ENCODE measurements at places on chromosomes 1 and 21.

- peak; percentile 31 for DNase-seq
Measured at GRCh38 chr1:28507247-28507645, 1.4 kb downstream of the RCC1 start.

DNA sequence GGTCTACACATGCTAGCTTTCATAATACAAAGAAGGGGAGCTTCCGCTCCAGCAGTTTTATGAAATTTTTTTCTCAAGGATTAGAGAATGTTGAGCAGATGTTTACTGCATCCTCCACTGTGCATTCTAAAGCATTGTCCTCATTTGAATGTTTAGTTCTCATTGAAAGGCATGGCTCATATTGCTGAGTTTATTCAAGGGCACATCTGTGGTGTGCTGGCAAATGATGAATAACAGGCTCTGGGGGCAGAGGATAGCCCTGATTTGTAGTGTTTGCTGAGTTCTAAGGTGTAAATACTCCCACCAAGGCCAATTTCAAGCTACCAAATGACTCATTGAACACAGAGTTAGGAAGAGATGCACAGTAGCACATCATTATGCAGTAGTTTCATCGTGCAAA is 303.2 kb upstream of the FAM78B start:
- DNase-seq = no peak

GRCh38 chr1:94205639-94206038 is 31.7 kb downstream of the ARHGAP29 start:
- DNase-seq = no peak

DNA sequence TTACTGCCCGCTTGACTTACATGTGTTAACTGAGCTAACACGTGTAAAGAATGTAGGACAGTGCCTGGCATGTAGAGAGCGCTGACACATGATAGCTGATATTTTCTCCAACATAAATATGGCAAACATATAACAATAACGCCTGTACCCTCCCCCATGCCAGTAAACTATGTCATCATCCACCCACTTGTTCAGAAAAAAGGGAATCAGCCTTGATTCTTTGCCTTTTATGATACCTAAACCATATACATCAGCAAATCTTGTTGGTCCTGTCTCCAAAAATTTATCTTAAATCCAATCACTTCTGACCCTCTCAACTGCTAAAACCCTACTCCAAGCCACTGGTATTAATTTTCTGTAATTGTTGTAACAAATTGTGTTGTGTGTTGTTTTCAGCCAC is 1.1 kb upstream of the ZNF692 start:
- no peak for DNase-seq

DNA sequence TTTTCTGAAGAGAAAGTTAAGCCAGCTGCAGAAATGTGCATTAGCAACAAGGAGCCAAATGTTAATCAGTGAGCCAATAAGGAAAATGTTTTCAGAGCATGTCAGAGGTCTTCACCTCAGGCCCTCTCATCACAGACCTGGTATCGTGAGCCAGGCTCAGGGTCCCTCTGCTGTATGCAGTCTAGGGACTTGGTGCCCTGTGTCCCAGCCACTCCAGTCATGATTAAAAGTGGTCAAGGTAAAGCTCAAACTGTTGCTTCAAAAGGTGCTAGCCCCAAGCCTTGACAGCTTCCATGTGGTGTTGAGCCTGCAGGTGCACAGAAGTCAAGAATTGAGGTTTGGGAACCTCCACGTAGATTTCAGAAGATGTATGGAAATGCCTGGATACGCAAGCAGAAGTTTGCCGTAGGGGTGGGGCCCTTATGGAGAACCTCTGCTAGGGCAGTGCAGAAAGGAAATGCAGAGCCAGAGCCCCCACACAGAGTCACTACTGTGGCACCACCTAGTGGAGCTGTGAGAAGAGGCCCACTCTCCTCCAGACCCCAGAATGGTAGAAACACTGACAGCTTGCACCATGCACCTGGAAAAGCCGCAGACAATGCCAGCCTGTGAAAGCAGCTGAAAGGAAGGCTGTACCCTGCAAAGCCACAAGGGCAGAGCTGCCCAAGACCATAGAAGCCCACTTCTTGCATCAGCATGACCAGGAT is 1128.7 kb downstream of the AMY1C start:
- DNase-seq = no peak

DNA sequence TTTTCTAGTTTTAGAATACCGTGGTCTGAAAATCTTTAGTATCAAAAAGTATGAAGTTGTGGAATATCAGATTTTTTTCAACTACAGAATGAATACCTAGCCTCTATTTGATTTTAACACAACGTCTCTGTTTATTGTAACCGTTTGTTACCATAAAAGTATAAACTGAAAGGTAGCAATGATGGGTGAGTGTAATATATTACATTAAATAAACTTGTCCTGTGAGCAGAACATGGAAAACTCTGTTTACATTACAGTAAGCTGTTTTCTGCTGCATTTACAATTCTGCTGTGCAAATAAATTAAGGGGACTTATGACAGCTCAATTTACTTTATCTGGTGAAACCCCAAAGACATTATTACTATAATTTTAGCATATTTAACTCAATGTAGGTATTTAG is 62.5 kb downstream of the CHRM3 start:
- no peak for DNase-seq

DNA sequence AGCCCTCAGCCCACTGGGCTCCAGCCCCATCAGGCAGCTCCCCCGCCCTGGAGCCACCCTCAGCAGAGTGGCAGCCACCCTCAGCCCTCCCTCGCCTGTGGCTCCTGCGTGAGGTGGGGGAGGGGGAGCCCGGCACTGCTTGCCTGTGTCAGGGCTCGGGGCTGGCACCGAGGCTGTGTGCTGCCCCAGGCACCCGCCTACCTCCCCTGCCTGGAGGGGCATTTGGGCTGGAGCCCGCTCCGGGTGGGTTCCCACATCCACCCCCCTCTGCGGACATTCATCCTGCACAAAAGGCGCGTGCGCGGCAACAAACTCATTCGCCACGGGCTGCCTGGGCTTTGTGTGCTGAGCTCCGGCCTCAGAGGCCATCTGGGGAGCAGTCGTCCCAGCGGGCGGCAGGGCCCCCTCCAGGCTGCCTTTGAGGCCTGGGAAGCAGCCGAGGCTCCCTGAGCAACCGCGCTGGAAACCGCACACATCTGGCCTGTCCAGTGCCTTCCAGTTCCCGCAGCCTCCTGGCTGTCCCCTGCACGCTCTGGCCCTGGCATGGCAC is 12.6 kb upstream of the TNFRSF14 start:
- peak; percentile 40 for DNase-seq

DNA sequence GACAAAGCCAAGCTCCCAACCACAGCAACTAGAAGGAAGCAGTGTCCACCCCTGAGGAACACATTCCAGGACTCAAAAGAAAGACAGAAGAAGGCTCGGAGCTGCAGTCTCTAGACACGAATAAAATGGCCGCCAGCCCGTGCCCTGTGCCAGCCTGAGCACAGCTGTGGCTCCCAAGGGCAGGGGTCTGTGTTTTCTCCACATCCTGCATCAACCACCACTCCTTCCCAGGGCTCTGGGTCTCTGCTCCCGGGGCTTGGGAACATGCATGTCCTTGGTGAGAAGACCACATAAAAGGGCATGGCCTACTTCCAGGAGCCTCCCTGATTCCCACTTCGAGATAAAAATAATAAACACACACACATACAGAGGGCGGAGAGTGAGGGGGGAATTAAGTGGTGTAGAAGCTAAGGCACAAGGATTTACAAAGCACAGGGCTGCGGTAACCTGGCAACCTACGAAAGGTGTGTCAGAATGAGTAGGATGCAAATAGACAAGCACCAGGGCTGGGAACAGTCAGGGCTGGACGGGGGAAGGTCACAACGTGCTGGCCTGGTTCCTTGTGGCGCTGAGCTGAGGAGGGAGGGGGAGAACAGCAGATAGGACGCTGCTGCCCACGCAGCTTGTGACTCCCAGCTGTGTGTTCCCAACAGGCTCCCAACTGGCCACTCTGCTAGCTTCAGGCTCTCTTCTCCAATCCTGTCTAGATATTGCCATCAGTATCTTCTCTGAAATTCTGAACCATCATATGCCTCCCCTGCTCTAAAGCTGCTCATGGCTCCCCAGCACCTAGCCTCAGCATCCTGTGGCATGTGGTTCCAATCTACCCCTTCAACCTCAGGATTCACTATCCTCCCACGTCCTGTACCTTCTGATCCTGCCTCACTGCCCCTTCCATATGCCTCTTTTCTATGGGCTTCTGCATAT is 72.5 kb downstream of the CD34 start:
- no peak for DNase-seq

- DNase-seq = no peak
Measured at GRCh38 chr1:161021165-161021969, 415 bp upstream of the F11R start.

All from fibroblast of skin of abdomen (primary cell).